Activated naive CD4-positive, alpha-beta T cell treated with anti-CD3 and anti-CD28 coated beads, Interleukin-2, amount 50 U/mL, for 72 hours (primary cell): ENCODE measurements at places on chromosomes 12 and 14. TPM values are rescaled to one million over a fixed set of nuclear protein-coding genes. Genes with fewer than 3 reads are reported as not detected.
A peak's percentile ranks its signal among the peaks of the same experiment; 100 is the strongest.

GRCh38 chr14:101025696-101026095, 122.2 kb upstream of the RTL1 start:
- DNase-seq: no peak

GRCh38 chr14:105508601-105509000, 17.6 kb downstream of the TEDC1 start:
- no peak for DNase-seq

DNA sequence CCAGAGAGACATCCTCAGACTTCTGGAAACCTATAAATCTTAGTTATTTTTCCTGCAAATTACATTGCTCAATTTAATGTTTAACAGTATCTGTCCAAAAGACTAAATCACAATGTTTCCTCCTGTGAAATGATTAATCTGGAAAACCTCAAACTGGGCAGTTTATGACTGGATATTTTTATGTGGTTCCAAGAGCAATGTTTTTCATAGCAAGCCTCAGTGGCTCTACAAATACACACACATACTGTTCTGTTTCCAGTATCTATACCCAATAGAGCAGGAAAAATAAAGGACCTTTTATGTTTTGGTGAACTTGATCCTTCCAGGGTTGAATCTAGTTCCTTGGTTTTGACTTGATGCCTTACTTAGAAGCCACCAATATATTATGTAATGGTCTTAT, 9.2 kb downstream of the NID2 start:
- no peak for DNase-seq

DNA sequence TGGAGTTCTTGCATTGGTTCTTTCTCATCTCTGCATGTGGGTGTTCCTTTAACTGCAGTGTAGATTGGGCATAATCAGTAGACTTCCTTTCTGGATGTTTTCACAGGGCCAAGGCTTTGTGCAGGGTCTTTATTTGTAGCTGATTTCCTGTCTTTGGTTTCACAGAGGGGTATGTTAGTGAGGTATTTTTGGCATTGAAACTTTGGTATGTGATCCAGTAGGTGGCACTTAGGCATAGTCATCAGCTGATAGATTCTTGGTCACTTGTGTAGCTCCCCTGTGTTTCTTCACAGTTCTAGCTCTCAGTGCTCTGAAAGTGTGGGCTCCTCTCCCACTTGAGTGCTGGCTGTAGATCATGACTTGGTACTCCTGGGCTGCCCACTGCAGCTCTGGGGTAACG, 52.7 kb upstream of the LMO3 start:
- no peak for DNase-seq

- no peak for DNase-seq
Measured at GRCh38 chr12:123126294-123127181, 24.4 kb downstream of the PITPNM2 start.

DNA sequence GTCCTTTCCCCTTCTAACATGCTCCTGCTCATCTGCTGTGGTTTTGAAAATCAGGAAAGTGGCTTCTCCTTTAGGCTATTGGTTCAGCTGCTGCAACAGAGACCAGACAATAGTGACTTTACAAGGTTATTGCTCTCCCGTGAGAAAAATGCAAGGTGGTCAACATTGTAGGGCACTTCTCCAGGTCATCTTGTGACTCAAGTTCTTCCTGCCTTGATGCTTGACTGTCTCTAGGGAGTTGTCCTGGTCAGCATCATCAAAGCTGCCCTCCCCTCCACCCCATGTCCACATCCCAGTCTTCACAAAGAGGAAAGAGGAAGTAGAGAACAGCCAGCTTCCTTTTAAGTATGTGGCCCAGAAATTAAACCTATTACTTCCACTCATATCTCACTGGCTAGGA, 3.9 kb upstream of the TMEM63C start:
- DNase-seq: no peak

- peak; percentile 66 for DNase-seq
Measured at GRCh38 chr12:92034858-92035401, 110.7 kb downstream of the BTG1 start.

- DNase-seq: no peak
Measured at GRCh38 chr14:57559576-57559975, 65.9 kb upstream of the CCDC198 start.

DNA sequence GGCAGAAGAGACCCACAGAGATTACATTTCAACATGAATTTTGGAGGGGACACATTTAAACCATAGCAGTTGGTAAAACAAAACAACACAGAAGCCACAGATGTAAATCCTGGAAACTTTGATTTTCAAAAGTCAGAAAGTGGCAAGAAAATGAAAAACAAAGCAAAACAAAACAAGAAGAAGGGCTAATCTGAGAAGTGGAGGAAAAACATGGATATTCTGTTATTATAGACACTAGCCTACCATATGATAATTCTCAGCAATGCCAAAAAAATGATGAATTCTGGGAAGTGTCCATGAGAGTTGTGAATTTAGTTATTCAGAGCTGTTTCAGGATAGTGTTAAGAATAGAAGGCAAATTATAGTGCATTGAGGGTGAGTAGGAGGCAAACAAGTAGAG, 192.3 kb downstream of the TRHDE start:
- DNase-seq: no peak

DNA sequence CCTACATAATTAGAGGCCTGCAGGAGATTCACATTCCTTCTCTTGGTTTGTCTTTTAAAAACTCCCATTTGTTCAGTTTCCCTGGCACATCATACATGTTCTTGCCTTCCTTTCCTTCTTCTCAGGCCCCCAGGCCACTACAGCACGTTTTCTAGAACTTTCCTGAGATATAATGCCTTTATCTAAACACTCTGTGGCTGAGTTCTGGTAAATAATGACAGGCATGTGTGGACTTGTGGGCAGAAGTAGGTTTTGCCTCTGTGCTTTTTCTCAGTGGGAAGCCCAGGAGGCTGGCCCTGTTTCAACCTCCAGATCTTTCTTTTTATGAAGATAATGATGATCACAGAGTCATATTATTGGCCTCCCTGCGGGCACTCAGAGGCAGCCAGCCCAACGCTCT, 117.2 kb downstream of the TMX1 start:
- DNase-seq: no peak

- DNase-seq: no peak
Measured at GRCh38 chr12:121441555-121441954, 41.6 kb downstream of the RNF34 start.

DNA sequence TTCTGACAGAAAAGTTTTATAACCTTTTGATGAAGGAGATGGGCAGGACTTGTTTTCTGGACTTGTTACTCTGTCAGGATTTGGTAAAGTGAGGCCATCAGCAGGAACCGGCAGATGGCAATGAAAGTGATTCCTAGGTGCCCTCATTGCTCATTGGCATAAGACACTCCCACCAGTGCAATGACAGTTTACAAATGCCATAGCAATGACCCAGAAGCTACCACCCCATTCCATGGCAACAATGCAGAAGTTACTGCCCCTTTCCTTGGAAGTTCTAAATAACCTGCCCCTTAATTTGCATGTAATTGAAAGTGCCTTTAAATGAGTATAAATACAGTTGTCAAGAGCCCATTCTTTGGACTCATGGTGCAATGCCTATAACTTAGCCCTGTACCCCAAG, 222.6 kb downstream of the CEP128 start:
- no peak for DNase-seq

GRCh38 chr12:117277875-117278274, 83.6 kb downstream of the NOS1 start:
- no peak for DNase-seq

GRCh38 chr12:21942377-21942703, 1.1 kb upstream of the ABCC9 start:
- no peak for DNase-seq

GRCh38 chr14:74979442-74980397, 23.0 kb upstream of the EIF2B2 start:
- no peak for DNase-seq

DNA sequence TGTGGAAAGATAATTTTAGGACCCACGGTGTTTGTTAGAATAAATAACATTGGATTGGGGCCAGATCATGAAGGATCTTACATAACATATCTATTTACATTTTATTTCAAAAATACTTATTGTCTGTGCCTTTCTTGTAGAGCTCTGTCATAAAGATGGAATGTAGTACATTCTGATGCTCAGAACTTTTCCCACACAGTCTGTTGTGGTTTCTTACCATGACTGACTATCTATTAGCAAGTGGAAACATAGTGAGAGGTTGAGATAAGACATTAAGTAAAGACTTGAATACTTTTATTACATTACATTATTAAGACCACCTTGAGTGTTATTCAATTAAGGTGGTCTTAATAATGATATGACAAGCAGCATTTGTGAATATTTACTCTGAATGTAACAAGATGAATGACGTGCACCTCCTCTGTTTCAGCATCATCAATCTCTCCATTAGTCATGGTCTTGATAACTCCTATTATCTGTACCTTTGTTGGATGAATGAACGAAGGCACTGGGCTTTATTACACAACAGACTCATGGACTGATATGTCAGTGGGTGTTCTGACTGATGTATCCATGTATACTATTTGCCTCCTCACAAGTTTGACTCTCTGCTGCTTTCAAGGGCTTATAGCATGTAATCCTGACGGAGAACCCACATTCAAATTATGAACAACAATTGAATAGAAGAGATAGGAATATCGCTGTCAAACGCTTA, 883.0 kb upstream of the FLRT2 start:
- no peak for DNase-seq

DNA sequence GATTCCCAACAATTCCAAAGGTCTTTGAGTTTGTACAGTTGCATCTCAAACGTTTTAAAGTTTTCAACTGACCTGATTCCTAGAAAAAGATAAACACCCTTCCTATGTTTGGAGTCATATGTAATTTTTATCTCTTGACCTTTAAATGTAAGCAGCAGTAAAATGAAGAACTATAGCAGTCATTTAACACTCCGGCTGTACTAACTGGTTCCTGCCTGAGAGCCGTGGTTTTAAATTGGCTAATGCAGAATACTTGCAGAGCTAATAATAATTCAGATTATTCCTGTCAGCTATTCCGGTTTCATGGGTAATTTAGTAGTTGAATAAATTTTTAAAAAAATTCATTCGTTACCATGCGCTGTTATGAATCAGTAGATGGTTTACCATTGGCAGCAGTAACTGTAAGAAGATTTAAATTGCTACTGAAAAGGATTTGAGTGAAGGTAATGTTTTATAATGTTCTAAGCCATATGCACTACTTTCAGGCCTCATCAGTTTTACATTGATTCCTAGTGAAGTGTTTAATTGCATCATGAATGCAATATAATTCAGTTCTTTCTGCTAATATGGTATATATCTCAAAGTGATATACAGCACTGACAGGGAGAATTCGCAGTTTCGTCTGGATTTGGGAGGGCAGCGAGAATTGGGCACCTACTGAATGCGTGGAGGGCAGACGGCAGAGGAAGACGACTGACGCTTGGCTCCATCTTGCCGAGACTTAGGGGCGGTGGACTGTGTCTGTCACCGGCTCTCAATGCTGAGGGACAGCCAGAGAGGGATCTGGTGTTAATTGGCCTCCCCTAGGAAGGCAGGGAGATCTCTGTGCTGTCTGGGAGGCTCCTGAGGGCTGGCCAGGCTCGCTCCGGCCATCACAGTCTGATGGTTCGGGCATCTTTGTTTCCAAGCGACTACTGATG, 217.7 kb downstream of the PHETA1 start:
- no peak for DNase-seq

DNA sequence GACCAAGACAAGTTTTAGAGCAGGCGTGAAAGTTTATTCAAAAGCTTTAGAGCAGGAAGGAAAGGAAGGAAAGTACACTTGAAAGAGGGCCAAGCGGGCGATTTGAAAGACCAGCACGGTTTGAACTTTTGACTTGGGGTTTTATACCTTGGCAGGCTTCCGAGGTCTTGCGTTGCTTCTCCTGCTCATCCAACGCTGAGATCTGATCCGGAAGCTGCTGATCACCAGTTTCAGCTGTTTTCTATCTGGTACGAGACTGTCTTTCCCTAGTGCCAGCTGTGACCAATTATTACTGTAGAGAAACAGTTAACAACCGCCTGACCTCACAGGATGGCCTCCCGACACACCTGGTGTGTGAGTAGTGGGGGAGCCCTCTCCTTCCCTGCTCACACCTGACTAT, 20.6 kb upstream of the SNRPF start:
- no peak for DNase-seq

- no peak for DNase-seq
Measured at GRCh38 chr14:25485381-25485780, 435.4 kb upstream of the STXBP6 start.

DNA sequence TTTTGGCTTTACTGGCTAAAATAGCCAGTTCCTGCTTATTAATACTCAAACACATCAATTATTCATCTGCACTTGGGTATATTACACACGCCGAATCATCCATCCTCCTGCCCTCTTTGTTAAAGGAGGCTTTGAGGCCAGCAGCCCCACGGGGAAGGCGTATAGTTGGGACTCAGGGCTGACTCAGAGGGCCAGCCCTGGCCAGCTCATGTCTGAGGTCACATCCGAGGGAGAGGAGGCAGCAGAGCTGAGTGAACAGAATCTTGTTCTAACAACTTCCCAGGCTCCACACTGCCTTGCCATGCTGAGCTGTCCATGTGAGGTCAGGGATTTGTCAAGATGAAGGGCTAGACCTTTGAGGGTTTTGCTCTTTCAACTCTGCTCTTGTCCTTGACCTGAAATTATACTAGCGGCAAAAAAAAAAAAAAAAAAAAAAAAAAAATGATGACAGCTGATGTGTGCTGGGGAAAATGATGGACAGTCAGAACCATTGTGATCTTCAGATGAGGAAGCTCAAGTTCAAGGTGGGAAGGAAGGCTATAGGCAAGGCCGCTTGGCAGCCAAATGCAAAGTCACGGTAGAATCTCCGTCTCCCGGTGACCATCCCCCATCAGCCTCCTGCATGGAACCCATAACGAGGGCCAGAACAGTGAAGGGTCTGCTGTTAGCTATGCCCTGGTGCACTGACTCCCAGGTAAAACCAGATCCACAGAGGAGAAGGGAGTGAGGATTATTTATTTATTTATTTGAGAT, 12.5 kb upstream of the MARK3 start:
- DNase-seq: no peak

- no peak for DNase-seq
Measured at GRCh38 chr12:45331552-45331951, 115.7 kb downstream of the ANO6 start.

DNA sequence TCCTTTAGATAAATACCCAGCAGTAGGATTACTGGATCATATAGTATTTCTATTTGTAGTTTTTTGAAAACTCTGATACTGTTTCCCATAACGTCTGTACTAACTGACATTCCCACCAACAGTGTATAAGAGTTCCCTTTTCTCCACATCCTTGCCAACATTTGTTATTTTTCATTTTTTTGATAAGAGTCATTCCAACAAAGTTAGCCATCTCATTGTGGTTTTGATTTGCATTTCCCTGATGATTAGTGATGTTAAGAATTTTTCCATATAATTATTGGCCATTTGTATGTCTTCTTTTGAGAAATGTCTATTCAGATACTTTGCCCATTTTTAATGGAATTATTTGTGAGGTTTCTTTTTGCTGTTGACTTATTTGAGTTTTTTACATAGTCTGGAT, 486.0 kb downstream of the FLRT2 start:
- DNase-seq: no peak

GRCh38 chr12:107400686-107401447, 284.7 kb upstream of the PWP1 start:
- DNase-seq: no peak

LRRK2 gene
- not detected for total RNA-seq

PMCH gene
- not detected for total RNA-seq

RNF31 gene
- total RNA-seq: 90.7 TPM

ANG gene
- total RNA-seq: 4.1 TPM

FBRSL1 gene
- total RNA-seq: 30.8 TPM

SLC6A12 gene
- not detected for total RNA-seq

C12orf50 gene
- total RNA-seq: 0.18 TPM

LMNTD1 gene
- not detected for total RNA-seq

SFSWAP gene
- total RNA-seq: 54.9 TPM

LRFN5 gene
- not detected for total RNA-seq

SEL1L gene
- 67.1 TPM for total RNA-seq

GPR68 gene
- total RNA-seq: 4.6 TPM
